GM04503 (cell line): ENCODE measurements at places on chromosomes 12 and 14.
A peak's percentile ranks its signal among the peaks of the same experiment; 100 is the strongest.

- DNase-seq, result no peak
Measured at GRCh38 chr14:90445011-90445410, 48.2 kb downstream of the CALM1 start.

GRCh38 chr14:29123017-29123416 is 356.4 kb downstream of the FOXG1 start:
- no peak for DNase-seq

DNA sequence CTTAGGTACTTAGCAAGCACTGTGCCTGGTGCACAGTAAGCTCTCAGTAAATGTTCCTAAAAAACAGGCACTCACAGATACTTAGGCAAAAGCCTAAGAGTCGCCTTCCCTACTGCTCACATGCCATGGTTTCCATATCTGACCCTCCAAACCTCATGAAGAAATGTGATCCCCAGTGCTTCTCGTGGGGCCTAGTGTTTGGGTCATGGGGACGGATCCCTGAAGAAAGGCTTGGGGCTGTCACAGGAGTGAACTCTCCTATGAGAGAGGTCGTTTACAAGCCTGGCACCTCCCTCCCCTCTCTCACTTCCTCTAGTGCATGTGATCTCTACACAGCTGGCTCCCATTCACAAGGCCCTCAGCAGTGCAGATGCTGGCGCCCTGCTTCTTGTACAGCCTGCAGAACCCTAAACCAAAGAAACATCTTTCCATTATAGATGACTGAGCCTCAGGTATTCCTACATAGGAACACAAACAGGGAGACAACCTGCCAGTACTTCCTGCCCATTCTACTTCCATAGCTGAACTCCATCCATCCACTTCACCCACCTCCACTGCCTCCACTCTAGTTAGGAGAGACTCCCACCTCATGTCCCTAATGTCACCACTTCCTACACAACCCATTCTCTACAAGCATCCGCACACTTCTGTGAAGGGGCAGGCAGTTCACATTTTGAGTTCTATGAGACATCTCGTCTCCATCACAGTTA is 2.9 kb downstream of the SLC15A4 start:
- DNase-seq, result no peak

DNA sequence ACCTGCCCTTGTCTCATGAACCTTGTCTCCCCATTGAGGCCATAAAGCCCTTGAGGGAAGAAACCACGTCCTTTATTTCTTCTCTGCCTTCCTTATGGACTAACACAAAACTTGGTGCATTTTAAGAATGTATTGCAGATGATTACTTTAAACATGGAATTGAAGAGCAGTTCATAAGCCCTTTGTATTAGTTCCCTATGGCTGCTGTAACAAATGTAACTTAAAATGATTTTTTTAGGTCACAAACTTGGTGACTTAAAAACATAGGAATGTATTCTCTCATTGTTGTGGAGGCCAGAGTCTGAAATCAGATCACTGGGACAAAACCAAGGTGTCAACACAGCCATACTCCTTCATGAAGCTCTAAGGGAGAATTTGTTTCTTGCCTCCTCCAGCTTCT is 185.5 kb downstream of the PHLDA1 start:
- no peak for DNase-seq

GRCh38 chr12:82319276-82319675 is 38.9 kb downstream of the CCDC59 start:
- no peak for DNase-seq

DNA sequence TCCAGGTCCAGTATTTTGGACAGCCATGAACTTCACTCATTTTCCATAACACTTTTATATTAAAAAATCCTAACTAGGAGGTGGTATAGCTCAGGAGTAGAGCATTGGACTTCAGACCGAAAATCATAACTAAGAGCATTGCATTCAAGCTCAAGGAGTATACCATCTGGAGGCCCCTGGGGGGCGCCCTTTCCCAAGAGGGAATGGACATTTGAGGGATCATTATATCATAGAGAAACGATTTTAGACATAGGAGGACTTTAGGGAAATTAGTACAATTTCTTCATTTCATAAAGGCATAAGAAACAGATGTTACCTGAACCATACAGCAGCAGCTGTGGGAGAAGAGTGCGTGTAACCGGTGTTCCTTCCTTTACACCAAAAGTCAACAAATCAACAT is 5.2 kb upstream of the ATG14 start:
- DNase-seq, result no peak

DNA sequence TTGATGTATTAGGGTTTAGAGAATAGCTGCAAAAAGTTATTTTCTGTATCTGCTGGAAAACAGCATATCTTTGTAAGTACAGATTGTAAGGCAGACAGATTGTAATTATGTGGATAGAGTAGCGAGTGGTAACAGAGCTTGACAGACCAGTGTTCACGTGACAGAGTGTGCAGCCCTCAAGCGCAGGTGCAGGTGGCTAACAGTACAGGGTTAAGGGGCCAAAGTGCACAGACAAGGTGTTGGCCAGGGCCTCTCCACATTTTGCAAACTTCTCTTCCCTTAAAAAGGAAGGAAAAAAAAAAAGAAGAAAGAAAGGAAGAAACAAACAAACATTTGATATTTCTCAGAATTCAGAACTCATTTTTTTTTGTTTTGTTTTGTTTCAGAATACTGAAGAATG is 25.2 kb upstream of the KLHL42 start:
- no peak for DNase-seq

- DNase-seq, result no peak
Measured at GRCh38 chr12:122738571-122738970, 7.9 kb upstream of the HCAR1 start.

DNA sequence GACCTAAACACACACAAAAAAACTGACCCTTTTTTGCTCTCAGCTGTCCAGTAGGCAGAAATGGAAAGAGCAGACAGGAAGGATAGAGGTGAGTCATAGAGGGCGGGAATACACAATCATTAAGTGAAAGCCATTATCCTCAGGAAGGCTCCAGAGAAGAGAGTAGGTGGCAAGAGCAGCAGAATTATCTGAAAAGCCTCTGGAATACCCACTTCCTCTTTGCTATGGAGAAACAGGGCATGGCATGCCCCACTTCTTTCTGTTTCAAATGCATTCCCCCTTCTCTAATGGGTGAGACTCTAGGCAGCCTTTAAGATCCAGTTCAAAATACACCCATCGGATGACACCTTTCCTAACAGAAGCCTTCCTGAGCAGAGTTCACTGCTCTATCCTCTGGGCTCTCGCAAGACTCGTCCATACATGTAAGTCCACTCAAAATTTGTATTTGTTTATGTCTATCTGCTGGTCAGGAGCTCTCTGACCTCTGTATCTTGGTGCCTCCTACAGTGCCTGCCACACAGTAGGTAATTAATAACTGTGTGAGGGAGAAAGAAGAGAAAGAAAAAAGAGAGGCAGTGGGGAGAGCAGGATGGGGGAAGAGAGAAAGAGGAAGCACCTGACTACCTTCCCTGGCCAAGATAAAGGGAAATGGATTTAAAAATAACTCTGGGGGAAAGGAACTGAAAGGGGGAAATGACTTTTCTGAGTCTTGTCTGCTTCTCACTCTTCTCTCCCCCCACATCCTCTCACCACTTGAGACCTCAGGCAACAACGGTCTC is 8.5 kb downstream of the KLHL33 start:
- no peak for DNase-seq

DNA sequence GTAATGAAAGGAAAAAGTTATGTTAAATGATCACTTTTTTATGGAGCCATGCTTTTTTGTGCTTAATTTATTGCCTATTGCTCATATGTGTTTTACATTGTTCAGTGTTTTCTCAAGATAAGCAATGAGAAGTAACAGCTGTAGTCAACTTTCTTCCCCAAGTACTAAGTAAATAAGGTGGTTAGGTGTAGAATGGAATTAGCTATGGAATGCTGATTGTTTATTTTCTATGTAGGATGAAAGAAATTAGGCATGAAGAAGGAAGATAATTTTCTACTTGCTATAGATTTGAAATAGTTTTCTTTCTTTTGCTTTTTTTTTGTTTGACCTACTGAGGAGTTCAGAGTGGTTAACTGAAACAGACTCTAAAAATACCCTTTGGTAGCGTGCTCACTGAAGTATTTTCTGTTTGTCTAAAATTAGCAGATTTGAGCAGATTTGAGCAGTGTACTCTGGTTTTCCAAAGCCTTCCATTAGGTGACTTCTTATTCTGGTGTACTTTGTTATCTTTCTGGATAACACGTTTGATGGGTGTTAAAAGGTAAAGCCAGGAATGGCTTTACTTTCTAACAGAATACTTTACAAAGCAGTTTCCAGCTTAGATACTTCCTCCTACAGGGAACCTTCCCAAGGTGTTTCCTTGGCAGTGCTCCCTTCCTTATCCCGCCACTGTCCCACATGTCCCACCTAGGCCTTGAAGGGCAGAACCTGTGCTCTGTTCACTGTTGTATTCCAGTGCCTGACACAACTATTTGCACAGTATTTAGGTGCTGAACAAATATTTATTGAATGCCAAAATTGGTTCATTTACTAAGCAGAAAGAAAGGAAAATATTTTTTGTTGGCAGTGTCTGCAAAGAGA is 56.0 kb downstream of the RASSF3 start:
- DNase-seq, result no peak

GRCh38 chr12:3101309-3102024 is 24.3 kb downstream of the TSPAN9 start:
- DNase-seq, result peak; percentile 30

- DNase-seq, result no peak
Measured at GRCh38 chr12:3003357-3003992, 44.3 kb downstream of the TEAD4 start.

DNA sequence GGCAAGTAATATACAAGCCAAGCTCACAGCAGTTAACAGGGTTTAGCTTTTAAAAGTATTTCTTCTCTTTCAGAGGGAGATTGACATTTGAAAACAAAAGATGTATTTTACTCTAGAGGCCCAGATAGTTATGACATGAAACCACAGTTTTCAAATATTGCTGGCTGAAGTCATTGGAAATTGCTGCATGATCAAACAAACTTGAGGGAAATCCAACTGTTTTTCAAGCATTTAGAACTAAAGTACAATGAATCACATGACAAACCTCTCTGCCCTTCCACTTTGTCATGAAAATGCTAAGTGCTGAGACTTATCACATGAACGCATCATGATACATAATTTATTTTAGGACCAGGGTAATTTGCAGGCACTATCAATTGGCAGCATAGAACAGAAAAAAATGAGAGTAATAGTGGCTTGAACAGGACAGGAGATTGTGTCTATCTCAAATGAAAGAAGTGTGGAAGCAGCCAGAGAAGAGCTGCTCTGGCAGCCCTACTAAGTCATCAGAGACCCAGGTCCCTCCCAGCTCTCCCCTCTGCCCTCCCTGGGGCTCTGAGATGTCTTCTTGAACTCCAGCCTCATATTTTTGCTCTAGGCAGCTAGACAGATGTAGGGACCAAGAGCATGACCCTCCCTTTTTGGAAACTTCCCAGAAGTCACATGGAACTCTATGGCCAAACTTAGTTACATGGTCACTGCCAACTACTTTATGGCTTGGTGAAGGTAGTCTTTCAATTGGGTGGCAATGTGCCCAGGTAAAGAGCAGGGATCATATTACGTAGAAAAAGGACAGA is 90.1 kb upstream of the PELI2 start:
- DNase-seq, result no peak

DNA sequence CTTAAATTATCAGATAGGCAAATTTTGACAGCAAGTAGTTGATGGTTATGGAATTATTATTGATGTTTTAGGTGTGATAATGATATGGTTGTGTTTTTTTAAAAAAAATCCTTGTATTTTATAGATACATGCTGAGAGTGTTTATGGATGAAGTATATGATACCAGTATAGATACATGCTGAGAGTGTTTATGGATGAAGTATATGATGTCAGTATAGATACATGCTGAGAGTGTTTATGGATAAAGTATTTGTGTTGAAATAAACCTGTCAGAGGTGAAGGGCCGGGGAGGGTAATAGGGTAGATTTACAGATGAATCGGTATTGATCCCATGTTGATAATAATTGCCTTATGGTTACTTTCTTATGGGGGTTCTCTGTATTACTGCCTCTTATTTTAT is 6.0 kb upstream of the RFX4 start:
- DNase-seq, result no peak

DNA sequence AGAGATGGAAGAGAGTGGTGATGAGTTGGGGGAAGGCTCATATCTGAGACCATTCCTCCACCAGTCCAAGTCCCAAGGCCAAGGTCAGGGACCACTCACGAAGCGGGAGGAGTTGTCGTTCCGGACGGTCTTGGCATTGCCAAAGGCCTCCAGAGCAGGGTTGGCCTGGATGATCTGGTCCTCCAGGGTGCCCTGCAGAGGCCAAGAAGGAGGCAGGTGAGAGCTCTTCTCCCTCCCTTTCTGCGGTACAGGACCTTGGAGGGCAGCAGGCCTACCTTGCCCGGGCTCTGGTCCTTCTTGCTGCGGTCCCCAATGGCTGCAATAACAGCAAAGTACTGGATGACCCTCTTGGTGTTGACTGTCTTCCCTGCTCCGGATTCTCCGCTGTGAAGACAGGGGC is 4.0 kb downstream of the MYH7 start:
- no peak for DNase-seq

DNA sequence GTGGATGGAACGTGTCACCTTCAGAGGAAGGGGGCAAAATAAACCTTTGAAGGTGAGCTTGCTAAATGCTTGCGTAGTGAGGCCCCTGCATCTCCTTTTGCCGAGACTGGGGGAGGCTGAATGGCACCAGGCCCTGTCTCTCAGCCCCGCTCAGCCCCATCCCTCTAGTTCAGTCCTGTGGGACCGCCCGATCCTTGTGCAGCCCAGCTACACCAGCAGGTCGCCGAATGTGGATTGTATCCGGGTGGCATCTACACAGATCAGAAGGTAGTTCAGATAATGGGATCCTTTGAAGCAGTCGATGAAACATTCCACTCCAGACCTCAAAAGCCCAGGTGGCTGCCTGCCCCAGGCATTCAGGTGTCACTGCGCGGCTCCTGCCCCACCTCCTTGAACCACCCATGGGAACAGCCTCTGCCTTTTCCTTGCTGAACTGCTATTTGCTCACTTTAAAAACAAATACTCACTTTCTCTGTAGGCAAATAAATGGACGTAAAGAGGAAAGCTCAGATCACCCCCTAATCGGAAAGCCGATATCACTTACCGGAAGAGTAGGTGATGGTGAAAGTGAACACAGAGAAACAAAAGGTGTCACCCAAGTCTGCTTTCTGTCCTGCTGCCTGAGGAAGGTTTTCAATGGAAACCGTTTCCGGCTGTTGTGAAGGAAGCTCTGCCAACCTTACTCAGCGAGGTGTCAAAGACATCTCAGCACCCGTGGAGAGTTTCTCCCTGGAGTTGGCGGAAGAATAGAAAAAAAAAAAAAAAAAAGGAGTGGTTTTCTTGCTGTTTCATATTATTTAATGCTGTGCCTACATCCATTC is 100.3 kb upstream of the NCOR2 start:
- DNase-seq, result no peak

GRCh38 chr12:117334855-117335587 is 26.4 kb downstream of the NOS1 start:
- DNase-seq, result no peak

- DNase-seq, result no peak
Measured at GRCh38 chr14:63940387-63940786, 87.6 kb downstream of the SYNE2 start.

GRCh38 chr12:62006076-62006732 is 254.0 kb upstream of the USP15 start:
- no peak for DNase-seq

DNA sequence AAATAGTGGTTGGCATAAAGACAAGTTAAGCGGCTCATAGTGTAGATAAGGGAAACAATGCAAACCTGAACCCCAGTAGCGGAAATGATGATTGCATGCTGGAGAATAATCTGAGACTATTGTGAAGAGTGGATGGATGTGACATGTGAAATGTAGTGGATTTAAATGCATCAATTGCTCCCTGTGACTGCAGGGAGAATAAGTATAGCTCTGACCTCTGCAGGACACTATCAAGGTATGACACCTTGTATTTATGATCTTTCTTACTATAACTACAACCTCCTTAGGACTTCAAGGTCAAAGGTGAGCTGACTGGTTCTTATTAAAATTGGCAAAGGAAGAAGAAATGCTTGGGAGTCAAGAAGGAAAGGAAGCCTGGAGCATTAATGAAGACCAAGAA is 285.6 kb downstream of the GRIN2B start:
- DNase-seq, result no peak
